ENCODE measurements at places on chromosomes 3 and 15.

- H3K4me1 ChIP-seq: no peaks in the 10 kb centered on the region
- DNase-seq: no peak
- peaks cover 66% of the 10 kb centered on the region for H3K27me3 ChIP-seq
- H3K36me3 ChIP-seq: no peaks in the 10 kb centered on the region
These were observed 273.8 kb upstream of the RGMA start for GRCh38 chr15:93362821-93363220.

GRCh38 chr3:112395181-112395895 is 62.4 kb downstream of the CD200 start:
- no peaks in the 10 kb centered on the region for H3K27me3 ChIP-seq
- H3K36me3 ChIP-seq: no peaks in the 10 kb centered on the region
- H3K27ac ChIP-seq: no peak overlapping the region
- no peak for DNase-seq
- H3K4me1 ChIP-seq: peaks cover 11% of the 10 kb centered on the region

DNA sequence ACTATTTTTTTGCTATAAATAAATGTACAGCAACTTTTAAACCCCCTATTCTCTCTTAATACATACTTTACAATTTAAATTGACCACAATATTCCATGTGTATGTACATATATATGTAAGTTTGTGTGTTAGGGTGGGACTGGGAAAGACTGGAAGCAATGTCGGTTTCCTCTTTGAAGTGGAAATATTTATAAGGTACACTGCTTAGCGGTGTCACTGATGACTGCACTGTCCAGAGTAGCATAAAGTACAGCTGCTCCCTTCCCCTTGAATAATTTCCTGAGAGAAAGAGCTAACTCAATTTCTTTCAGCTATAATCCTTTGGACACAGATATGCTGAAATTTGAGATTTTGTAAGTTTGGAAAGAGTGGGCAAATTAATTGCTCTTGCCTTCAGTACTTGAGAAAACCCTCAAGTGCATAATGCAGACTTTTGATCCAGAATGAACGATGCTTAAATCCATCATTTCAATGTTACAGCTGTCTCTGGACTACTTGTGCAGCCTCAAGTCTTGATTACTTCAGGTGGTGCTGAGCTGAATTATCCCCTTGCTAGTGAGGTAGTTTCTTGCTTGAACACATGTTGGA is 267.0 kb upstream of the CFAP20DC start:
- no peaks in the 10 kb centered on the region for H3K36me3 ChIP-seq
- H3K27me3 ChIP-seq: no peaks in the 10 kb centered on the region
- no peak overlapping the region for H3K4me3 ChIP-seq

DNA sequence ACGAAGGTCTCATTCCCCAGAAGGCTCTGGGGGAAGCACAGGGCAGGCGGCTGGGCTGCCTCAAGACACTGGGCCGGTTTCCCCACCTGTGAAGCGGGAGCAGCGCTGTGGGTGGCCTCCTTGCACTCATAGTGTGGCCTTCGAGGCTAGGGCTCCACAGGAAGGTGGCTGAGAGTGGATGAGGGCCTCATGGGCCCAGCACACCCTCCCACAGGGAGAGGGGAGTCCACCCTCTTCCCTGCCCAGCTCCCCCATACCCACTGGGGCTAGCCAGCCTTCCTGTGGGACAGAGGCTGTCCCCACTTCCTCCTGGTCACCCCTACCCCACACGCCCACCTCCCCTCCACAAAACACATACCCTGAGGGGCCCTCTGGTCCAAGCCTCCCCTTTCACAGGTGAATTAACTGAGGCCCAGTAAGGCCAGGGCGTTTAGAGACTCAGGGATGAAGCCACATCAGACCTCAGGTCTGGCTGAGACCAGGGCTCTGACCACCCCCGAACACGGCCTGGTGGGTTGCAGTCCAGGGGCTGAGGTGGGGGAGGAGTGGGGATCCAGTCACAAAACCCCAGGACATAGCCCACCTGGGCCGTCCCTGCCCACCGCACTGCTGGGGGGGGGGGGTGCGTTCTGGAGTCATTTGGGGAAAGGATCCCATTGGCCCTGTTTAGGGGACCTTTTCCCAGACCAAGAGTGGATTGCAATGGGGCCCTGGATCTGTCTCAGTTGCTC is 1.1 kb downstream of the ANPEP start:
- H3K4me3 ChIP-seq: peak overlapping the region; percentile 76
- DNase-seq: no peak
- peaks cover 45% of the 10 kb centered on the region for H3K4me1 ChIP-seq

DNA sequence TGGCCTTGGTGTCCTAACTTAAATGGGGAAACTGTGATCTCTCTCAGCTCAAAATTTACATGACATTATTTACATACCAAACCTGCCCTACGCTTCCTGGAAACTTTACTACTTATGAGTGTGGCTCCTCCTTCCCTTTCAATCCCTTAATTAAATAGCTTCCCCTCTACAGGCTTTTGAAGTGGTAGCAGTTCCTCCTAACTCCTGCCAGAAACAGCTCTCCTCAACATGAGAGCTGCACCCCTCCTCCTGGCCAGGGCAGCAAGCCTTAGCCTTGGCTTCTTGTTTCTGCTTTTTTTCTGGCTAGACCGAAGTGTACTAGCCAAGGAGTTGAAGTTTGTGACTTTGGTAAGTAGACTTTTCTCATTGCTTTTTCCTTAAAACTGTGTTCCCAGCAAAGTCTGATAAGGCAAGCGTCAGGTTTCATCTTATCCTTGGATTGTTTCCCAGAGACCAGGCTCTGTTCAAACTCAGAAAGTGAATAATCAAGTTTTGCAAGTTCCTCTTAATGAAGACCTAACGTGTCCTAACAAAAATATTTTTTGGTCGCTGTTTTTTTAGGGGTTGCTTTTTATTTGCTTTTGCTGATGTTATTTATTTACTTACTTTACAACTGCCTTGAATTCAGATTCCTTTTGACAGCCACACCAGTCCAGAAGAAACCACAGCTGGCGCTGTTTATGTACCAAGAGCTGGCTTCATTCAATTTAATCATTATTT is at the start of gene ACP3:
Gene ACP3, plus strand, starts transcription at position 179 of the 720 bp plus-strand sequence. Its CDS starts 50 bp downstream, at position 229.
- peak within 1 kb of the TSS; percentile 94 for H3K27ac ChIP-seq
- H3K36me3 ChIP-seq: no peaks in the 10 kb centered on the region
- peaks cover 35% of the 10 kb centered on the region for H3K4me1 ChIP-seq
- H3K27me3 ChIP-seq: no peaks in the 10 kb centered on the region
- H3K4me3 ChIP-seq: peak within 1 kb of the TSS; percentile 37
- DNase-seq: peak; percentile 95

GRCh38 chr15:43246261-43246774 is 20.4 kb downstream of the TGM5 start:
- no peak overlapping the region for H3K27ac ChIP-seq
- H3K4me3 ChIP-seq: no peak overlapping the region
- DNase-seq: no peak
- no peaks in the 10 kb centered on the region for H3K36me3 ChIP-seq
- H3K4me1 ChIP-seq: peaks cover 81% of the 10 kb centered on the region
- H3K27me3 ChIP-seq: no peaks in the 10 kb centered on the region

DNA sequence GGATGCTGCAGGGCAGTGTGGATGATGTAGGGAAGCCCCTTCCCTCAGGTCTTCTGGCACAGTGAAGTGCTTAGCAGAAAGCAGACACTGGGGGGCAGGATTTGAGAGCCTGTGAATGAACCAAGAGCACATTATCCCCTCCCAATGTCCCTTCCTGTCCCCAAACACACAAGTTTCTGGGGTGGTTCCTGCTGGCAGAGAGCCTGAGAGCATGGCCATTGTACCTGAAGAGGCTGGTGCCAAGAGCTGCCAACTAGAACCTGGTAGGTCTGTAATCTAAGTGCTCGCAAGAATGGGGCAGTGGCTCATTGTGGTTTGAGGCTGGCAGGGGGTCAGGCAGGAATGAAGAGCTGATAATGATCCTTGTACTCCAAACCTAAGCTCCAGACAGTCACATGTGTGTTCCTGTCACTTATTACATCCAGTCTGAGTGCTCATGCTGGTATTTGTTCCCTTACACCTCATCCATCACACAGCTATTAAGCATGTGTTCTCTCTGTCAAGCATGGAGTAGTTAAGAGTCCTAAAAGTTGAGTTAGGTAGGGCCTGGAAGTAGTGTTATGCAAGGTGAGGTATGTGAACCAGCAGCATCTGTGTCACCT is 6.7 kb upstream of the CCR1 start:
- peak; percentile 62 for DNase-seq
- H3K4me3 ChIP-seq: no peak overlapping the region
- H3K36me3 ChIP-seq: no peaks in the 10 kb centered on the region
- H3K4me1 ChIP-seq: peaks cover 10% of the 10 kb centered on the region
- H3K27ac ChIP-seq: no peak overlapping the region
- H3K27me3 ChIP-seq: no peaks in the 10 kb centered on the region

DNA sequence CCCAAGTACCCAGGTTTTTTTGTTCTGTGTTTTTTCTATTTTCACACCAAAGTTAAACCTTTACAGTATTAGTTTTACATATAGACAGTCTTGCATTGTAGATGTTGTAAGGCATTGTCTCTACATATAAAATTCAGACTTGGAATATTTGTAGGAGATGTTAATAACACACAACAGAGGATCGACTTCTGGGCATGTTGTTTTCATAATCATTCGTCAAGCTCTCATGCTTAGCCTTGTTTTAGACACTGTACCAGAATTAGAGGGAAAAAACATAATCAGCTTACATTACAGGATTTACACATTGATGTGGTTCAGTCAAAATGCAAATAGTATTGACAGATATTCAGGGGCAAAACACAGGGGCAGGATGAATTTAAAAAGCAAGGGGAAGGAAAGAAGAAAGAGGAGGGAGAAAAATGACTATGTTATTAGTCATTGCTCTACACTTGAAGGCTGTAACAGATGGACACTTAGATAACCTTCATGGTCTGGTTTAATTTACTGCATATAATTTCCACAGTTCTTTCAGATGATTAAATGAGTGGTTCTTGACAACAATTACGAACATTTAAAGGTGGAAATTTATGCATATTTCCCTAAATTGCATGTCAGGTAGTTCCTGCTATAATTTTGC is 7.5 kb downstream of the CMSS1 start:
- DNase-seq: peak; percentile 69
- peaks cover 22% of the 10 kb centered on the region for H3K4me1 ChIP-seq
- no peak overlapping the region for H3K4me3 ChIP-seq
- no peaks in the 10 kb centered on the region for H3K27me3 ChIP-seq
- no peaks in the 10 kb centered on the region for H3K36me3 ChIP-seq

DNA sequence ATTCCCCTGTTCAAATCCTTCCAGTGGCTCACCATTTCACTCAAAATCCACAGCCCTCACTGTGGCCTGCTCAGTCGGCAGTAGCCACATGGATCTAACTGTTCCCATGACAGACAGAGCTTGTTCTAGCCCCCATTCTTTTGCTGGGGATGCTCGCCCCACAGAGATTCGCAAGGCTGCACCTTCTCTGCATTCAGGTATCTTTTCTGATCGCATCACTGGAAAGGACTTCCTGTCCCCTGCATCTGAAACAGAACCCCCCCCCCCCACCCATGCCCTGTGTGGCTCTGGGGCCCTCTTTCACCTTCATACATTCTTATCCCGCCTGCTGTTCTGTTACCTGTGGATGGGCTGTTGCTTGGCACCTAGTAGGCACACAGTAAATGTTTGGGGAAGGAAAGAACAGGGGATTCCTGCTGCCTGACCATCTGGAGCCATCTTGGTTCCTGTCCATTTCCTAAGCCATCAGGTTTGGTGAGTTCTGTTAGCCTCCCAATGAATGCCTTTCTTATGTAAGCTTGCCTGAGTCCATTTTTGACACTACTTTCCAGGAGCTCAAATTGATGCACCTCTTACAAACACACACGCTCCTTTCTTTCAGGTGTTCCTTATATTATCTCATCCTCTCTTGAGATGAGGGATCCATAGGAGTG is 42.9 kb upstream of the PGPEP1L start:
- H3K27me3 ChIP-seq: 0 out of 2 replicates have a peak, but pooled peaks cover 9% of the 10 kb centered on the region
- no peaks in the 10 kb centered on the region for H3K36me3 ChIP-seq
- no peaks in the 10 kb centered on the region for H3K4me1 ChIP-seq
- no peak for DNase-seq

DNA sequence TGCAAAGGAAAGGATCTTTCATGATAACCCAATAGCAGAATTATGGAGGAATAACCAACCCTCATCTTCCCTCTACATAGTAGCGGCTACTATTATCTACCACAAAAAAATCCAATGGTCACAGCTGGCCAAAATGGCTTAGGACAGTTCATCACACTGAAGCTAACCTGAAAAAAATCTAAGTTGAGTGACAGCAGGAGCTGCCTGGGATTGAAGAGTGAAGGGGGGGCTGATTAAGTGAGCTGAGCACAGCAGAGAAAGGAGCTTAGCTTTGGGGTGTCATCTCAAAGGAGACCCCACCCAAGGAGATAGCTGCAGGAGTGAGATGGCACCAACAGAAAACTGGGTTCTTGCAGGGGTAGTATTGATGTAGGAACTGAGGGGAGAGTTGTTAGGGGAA is 33.6 kb downstream of the CCNL1 start:
- no peaks in the 10 kb centered on the region for H3K27me3 ChIP-seq
- no peak for DNase-seq
- no peaks in the 10 kb centered on the region for H3K36me3 ChIP-seq
- no peak overlapping the region for H3K4me3 ChIP-seq
- peaks cover 92% of the 10 kb centered on the region for H3K4me1 ChIP-seq

- DNase-seq: no peak
- H3K4me3 ChIP-seq: no peak overlapping the region
- no peaks in the 10 kb centered on the region for H3K36me3 ChIP-seq
- peaks cover 17% of the 10 kb centered on the region for H3K4me1 ChIP-seq
These were observed 34.9 kb upstream of the POLR2M start for GRCh38 chr15:57671636-57672035.

DNA sequence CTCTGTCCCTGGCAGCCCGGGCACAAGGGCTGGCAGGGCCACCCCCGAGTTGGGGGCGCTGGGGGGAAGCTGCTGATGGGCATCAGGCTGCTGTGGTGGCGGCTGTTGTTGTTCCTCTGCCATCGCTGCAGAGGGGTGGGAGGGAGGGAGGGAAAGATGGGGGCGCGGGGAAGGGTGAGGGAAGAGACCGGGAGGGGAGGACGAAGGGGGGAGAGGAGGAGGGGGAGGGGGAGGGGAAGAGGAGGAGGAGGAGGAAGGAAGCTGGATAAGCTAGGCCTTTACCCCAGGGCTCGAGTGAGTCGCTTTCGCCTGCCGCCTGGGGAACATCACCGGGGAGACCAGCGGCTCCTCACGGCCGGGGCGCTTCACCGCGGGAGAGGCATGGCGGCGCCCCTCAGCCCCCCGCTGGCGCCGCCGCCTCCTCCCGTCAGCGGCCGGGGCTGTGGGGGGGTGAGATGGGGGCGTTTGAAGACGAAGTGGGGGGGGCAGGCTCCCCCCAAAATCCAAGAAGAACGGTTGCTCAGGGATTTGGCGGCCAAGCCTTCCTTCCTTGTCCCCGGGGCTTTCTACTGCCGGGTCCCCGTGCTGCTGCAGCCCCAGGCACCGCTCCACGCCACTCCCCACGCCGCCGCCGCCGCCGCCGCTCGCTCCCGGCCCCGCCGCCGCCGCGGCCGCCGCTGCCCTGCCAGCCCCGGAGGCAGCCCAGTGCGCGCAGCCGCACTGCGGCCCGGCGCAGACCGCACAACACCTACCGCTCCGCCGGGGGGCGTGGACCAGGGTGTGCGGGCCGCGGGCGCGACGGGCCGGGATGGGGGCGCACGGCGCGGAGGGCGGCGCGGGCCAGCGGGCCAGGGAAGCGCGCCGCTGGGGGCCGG is at the start of gene RFX7:
Gene RFX7, minus strand, starts transcription at position 717 of the 875 bp plus-strand sequence. Its CDS starts 594 bp downstream, at position 123.
- H3K27me3 ChIP-seq: no peaks in the 10 kb centered on the region
- H3K36me3 ChIP-seq: 0 out of 2 replicates have a peak, but pooled peaks cover under 1% of the 10 kb centered on the region
- H3K4me1 ChIP-seq: peaks cover 31% of the 10 kb centered on the region

- DNase-seq: no peak
- H3K36me3 ChIP-seq: 0 out of 2 replicates have a peak, but pooled peaks cover 12% of the 10 kb centered on the region
- 0 out of 2 replicates have a peak, but pooled peaks cover 13% of the 10 kb centered on the region for H3K4me1 ChIP-seq
- H3K4me3 ChIP-seq: no peak overlapping the region
These were observed 10.5 kb downstream of the LRRK1 start for GRCh38 chr15:100929641-100930042.

All from PC-9 (cell line).